ENCODE measurements at places on chromosomes 13 and 19. TPM values are rescaled to one million over a fixed set of nuclear protein-coding genes. Genes with fewer than 3 reads are reported as not detected.

Gene NUMBL
- 45.9 TPM for total RNA-seq

Gene CFAP97D2
- total RNA-seq: not detected

Gene GAPDHS
- total RNA-seq: not detected

Gene PVR
- 23.5 TPM for total RNA-seq

Gene MISP
- not detected for total RNA-seq

Gene KLK14
- not detected for total RNA-seq

Gene ZNF528
- total RNA-seq: 13.1 TPM

Gene LPAR6
- total RNA-seq: 4.0 TPM

Gene C13orf42
- not detected for total RNA-seq

Gene CBARP
- 2.9 TPM for total RNA-seq

All from subcutaneous preadipocyte (primary cell).